CD4-positive, alpha-beta T cell (primary cell): ENCODE measurements at places on chromosomes 5 and 9.

- H3K4me3 ChIP-seq: no peak overlapping the region
- no peaks in the 10 kb centered on the region for H3K36me3 ChIP-seq
- DNase-seq: no peak
- H3K27ac ChIP-seq: no peak overlapping the region
Measured at GRCh38 chr9:74284581-74285450, 212.3 kb upstream of the RORB start.

- no peaks in the 10 kb centered on the region for H3K36me3 ChIP-seq
- DNase-seq: no peak
- no peaks in the 10 kb centered on the region for H3K4me1 ChIP-seq
- no peak overlapping the region for H3K4me3 ChIP-seq
- no peak overlapping the region for H3K27ac ChIP-seq
- H3K27me3 ChIP-seq: no peaks in the 10 kb centered on the region
Measured at GRCh38 chr5:16791904-16792597, 144.0 kb downstream of the MYO10 start.

DNA sequence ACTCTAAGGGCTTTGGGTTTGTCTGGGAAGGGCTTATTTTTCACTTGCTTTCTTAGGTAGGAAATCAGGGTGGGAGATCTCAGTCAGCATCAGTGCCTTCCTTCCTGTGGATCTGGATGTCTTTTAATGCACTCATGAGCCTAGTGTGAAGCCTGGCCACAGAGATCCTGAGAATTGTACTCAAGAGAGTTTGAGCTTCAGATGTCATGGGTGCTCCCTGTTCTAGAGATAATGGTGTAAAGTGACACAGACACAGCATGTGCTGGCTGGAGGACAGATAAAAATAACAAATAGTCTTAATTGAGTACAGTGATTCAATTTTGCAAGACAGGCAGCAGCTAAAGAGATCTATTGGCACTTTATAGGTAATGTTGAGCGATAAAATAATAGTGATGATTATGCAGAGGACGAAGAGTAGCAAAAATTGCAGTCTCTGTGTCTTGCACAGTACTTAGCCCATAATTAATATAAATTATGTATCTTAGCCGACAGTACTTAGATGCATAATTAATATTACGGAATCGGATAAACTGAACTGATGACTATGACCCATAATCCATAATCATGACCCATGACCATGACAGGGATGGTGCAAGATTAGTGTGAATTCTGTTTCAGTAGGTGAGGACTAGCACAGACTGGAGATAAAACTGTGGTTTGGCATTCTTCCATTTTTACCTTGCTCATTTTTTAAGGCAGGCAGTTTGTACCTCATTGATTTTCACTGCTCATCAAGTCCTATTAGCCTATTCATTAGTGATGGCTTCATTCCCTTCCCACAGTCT, 408.7 kb upstream of the PIK3R1 start:
- no peaks in the 10 kb centered on the region for H3K27me3 ChIP-seq
- no peaks in the 10 kb centered on the region for H3K36me3 ChIP-seq
- no peak for DNase-seq
- no peak overlapping the region for H3K4me3 ChIP-seq
- H3K4me1 ChIP-seq: no peaks in the 10 kb centered on the region

DNA sequence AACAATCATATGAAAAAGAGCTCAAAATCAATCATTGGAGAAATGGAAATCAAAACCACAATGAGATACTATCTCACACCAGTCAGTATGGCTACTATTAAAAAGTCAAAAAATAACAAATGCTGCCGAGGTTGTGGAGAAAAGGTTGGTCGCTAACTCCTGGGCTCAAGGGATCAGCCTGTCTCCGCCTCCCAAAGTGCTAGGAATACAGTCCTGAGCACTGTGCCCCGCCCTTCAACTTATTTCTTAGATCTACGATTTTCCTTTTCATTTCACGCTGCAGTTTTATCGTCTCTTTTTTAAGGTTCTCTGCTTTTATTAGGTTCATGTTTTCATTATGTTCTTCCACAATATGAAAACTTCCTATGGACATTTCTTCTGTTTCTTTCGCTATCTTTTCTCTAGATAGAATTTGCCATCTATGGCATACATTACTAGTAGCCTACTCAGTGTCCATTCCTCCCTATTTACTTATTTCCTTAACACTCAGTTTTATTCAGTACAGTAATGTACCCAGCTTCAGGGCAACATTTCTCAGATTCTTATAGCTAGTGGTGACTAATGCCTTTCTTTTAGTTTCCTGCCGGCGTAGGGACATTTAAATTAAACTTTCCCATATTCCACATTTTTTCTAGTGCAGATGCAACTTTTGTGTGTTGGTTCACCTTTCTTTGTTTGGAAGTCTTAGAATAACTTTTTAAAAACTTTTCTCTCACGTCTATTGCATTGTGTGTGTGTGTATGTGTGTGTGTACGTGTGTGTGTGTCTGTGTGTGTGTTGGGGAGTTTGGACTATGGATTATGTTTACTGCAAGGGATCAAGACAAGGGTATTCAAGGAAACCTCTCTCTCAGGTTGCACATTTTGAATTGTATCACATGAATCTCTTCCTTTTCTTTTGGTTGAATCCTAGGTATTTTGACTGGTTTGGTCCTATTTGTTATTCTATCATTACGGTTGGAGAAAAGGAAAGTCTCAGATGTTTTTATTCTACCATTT, 21.6 kb upstream of the FBN2 start:
- no peak overlapping the region for H3K27ac ChIP-seq
- no peak overlapping the region for H3K4me3 ChIP-seq
- no peak for DNase-seq
- H3K4me1 ChIP-seq: no peaks in the 10 kb centered on the region
- no peaks in the 10 kb centered on the region for H3K36me3 ChIP-seq
- no peaks in the 10 kb centered on the region for H3K27me3 ChIP-seq

DNA sequence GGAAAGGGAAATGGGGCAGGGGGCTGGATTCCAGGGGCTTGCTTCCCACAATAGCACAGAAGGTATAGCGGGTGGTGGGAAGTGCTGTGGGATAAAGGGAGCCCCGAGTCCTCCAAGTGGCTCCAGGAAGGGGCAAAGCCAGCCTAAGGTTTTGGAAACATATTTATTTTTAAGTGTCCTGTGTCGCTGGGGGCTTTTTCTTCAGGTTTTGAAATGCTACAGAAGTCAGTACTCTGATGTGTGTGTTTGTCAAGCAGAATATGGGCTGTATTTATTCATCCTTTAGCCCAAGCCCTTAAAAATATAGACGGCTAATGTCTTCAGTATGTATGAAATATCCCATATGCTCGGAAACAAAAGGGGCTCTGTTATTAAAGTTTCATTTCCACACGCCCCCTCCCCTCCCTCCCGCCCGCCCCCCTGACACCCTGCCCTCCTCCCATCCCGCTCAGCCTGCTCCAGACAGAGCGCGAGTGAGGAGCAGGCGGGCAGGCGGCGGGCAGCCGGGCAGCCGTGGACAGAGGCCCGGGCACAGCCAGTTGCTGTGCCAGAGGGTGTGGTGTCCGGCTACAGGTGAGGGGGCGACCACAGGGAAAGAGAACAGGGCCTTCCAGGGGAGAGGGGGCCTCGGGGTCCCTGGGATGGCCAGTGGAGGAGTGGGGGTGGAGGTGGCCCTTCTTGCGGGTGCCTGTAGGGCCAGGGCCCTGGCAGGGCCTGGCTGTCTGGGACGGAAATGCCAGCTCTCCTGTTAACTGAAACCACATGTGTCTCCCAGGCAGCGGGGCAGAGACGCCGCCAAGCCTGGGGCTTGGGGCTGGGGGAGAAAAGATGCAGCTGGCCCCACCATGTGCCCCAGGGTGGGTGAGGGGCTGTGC, 39.6 kb upstream of the SYNPO start:
- no peaks in the 10 kb centered on the region for H3K27me3 ChIP-seq
- H3K27ac ChIP-seq: no peak overlapping the region
- no peaks in the 10 kb centered on the region for H3K36me3 ChIP-seq
- no peaks in the 10 kb centered on the region for H3K4me1 ChIP-seq
- H3K4me3 ChIP-seq: no peak overlapping the region

DNA sequence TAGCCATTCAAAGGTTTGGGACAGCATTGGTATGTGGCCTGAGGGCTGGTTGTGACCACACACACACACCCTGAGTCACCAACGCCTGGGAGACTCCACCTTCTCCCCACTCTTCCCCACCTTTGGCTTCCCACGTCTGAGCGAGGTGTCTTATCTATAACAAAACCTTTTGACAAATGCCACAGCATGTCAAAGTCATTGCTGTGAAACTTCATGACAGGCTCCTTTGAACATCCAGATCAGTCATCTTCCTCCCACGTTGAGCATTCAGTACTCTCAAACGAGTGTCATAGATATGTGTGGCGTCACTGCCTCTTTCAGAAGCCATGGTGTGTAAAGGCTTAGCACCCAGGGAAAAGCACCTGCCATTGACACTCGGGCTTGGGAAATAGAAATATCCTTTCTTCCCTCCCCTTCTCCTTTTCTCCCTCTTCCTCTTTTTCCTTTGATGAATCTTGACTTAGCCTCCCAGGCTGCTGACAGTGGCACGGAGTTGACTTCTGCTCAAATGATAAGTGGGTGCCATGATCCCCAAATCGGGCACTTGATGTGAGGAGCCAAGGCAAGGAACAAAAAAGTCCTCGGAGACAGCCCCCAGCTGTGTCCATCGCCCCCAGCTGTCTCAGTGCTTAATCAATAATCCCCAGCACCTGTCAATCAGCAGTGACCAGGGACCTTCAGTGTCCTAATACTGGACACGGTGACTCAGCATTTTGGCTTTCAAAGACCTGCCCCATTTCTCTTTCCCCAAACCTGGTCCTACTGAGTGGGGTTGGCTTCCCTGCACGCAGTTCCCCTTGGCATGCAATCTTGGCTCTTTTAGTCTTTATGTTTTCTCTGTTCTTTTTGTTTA, 114.8 kb downstream of the FGF18 start:
- H3K4me3 ChIP-seq: no peak overlapping the region
- no peak overlapping the region for H3K27ac ChIP-seq
- H3K27me3 ChIP-seq: peaks cover 4% of the 10 kb centered on the region
- no peaks in the 10 kb centered on the region for H3K36me3 ChIP-seq
- no peak for DNase-seq
- no peaks in the 10 kb centered on the region for H3K4me1 ChIP-seq

DNA sequence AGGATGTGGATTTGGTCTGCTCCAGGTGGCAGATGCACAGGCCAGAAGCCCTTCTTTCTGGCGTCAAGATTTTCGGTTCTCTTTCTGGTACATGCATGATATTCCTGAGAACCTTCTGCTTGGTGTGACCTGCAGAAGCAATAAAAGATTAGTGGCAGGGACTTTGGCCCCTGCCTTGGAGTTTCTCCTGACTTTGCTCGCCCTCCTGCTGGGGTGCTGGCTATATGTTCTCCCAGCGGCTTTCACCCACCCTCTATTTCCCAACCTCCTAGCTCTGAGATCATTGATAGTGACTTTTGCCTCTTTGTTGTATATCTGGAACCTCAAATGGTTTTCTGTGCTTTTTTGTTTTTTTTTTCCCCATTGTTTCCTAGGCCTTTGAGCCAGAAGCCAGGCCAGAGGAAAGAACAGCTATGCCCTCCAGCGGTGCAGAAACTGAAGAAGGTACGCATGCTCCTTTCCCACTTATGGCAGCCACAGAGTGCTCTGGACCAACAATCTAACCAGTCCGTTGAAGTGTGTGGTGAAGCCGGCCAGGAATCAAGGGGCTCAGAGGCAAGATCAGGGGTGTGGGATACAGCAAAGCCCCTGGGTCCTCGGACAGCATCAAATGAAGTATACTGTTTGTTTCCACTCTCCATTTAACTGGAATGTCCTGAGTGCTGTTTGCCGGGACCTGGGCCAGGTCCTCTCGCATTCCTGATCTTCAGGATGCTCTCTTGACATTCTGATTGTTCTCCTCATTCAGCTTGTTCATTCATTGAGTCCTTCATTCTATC, 154.5 kb downstream of the ARHGEF28 start:
- H3K27me3 ChIP-seq: no peaks in the 10 kb centered on the region
- H3K4me3 ChIP-seq: no peak overlapping the region
- no peak for DNase-seq

DNA sequence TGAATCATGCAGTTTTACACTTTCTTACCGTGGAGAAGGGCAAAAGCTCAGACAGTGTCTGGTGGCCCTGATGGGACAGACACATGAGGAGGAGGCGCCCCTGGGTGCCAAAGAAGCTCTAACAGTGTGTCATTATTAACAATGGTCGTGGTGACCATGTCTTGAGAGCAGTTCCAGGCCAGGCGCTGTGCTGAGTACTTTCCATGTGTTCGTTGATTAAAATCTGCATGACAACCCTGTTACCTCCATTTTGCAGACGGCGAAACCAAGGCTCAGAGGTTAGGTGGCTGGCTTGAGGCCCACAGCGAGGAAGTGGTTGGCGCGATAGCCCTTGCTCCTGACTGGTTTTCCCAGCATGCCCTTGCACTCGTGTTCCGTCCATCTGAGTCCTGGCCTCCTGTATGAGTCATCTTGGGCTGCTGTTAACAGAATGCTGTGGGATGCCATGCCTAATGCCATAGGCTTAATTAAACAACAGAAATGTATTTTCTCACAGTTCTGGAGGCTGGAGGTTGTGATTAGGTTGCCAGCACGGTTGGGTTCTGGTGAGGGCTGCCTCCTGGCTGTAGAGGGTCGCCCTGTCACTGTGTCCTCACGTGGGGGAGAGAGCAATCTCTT, 92.0 kb downstream of the AMBP start:
- H3K27me3 ChIP-seq: no peaks in the 10 kb centered on the region
- DNase-seq: no peak
- no peak overlapping the region for H3K4me3 ChIP-seq
- no peaks in the 10 kb centered on the region for H3K4me1 ChIP-seq
- no peaks in the 10 kb centered on the region for H3K36me3 ChIP-seq

DNA sequence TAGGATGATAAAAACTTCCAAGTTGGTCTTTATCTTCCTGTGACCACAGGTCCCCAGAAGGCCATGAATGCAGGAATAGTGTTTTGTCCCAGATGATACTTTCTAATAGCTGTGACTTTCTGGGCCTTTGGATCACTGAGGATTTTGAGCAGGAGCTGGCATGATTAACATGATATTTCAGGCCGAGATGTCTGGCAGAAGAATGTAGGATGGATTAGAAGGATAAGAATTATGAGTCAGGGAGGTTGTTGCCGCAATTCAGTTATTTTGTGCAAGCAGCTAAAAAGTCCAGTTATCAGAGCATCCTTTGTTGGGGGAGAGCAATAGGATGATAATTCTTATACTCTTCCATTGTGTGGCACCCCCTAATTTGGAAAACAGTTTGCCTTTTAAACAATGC, 189.7 kb downstream of the PSAT1 start:
- H3K27ac ChIP-seq: no peak overlapping the region
- no peaks in the 10 kb centered on the region for H3K4me1 ChIP-seq
- DNase-seq: no peak
- no peaks in the 10 kb centered on the region for H3K27me3 ChIP-seq
- H3K4me3 ChIP-seq: no peak overlapping the region
